ENCODE measurements at places on chromosomes 16 and 17. TPM values are rescaled to one million over a fixed set of nuclear protein-coding genes. Genes with fewer than 3 reads are reported as not detected.

The FAM20A gene
- total RNA-seq, result not detected

The CACNG5 gene
- total RNA-seq, result not detected

The TBC1D3 gene
- total RNA-seq, result not detected

The KRTAP3-1 gene
- total RNA-seq, result not detected

The PHF12 gene
- total RNA-seq, result 33.5 TPM

The OTOP3 gene
- total RNA-seq, result not detected
